ENCODE measurements at places on chromosomes 7 and 10. TPM values are rescaled to one million over a fixed set of nuclear protein-coding genes. Genes with fewer than 3 reads are reported as not detected.

The C10orf62 gene
- 0.20 TPM for polyA plus RNA-seq

The CXCL12 gene
- 104 TPM for polyA plus RNA-seq

The AHCYL2 gene
- 1.8 TPM for polyA plus RNA-seq

The RADIL gene
- polyA plus RNA-seq, result 4.7 TPM

The TSPAN33 gene
- polyA plus RNA-seq, result 7.4 TPM

All from right cardiac atrium (tissue), 5 donors.